Left kidney (tissue), 8 donors: ENCODE measurements at places on chromosomes 5 and 9.

- no peak for DNase-seq
Measured at GRCh38 chr9:118928722-118929121, 440.5 kb downstream of the BRINP1 start.

DNA sequence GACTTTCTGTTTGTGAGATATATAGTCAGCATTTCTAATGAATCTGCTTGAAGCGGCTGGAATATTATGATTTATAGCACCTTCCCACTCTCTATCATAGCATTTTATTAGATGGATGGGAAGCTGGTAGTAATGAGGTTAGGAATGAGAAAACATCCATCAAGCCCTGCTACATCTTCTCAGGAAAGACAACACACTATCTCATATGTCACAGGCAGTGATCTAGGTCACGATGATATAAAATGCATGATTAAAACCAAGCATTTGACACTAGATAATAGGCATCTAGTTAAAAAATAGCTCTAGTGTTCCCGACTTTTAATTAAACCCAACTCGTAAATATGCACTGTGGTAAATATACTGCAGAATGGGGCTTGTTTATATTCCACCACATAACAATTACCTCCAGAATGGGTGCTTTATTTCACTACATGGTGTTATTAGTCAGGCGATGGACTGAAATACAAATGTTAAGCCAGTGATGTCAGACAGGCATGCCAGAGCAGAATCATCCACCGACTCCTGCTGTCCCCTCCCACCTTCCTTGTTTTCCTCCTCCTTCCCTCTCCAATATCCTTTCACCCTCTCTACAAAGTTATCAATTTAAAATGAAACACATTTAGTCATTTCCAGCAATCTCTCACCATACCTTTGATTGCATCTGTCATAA is 286.8 kb downstream of the SPATA31D1 start:
- DNase-seq = no peak

GRCh38 chr5:151042453-151043093 is 22.2 kb downstream of the GPX3 start:
- DNase-seq = no peak

- DNase-seq = no peak
Measured at GRCh38 chr5:172497591-172498255, 43.4 kb upstream of the SH3PXD2B start.

GRCh38 chr9:128947527-128948301 is at the start of the genes DOLK and NUP188:
DOLK (minus strand) TSS chr9:128947603; CDS start chr9:128947303, 300 bp downstream.
NUP188 (plus strand) TSS chr9:128947699; CDS start chr9:128947720, 21 bp downstream.
- peak; percentile 92 for DNase-seq

DNA sequence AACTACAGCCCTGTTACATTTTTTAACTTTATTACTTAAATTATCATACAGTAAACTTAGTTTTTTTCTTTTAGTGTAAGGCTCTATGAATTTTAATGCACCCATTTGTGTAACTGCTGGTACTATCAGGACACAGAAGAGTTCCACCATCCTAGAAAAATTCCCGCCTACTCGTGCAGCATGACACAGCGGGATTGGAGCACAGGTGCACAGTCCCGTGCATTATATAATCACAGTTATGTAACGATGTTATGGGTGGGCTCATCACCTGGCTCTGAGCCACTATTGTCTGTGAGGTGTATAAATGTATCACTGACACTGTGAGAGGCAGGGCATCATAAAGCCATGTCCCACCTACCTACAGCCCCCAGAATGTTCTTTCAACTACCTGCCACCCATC is 80.7 kb downstream of the DRD1 start:
- no peak for DNase-seq

GRCh38 chr5:139776861-139777260 is 18.7 kb upstream of the PSD2 start:
- DNase-seq = no peak

GRCh38 chr5:120158211-120158610 is 305.9 kb upstream of the PRR16 start:
- DNase-seq = no peak
